ENCODE measurements at places on chromosomes 2 and 18.

- no peak for DNase-seq
Observed at GRCh38 chr2:241730671-241731293, 3.6 kb upstream of the D2HGDH start.

DNA sequence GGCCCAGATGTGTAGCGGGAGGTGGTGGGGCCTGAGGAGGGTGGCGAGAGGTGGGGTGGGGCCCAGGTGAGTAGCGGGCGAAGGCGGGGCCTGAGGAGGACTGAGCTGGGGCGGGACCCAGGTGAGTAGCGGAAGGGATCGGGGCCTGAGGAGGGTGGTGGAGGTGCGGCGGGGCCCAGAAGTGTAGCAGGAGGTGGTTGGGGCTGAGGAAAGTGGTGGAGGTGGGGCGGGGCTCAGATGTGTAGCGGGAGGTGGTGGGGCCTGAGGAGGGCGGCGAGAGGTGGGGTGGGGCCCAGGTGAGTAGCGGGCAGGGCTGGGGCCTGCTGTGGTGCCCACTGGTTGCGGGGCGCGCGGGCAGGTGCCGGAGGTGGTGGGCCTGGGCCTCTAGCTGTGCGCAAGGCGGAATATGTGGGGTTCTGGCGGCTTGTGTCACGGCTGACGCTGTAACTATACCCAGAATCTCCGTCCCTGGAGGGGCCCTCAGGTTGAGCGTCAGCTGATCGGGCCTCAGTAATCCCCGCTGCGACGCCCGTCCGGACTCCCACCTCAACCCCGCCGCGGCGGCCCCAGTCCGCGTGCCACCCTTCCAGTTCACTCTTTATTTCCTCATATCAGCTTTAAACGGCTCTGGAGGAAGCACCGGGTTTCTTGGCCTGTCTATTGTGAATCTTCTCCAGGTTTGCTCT is 866 bp upstream of the SF3B6 start:
- DNase-seq: no peak

DNA sequence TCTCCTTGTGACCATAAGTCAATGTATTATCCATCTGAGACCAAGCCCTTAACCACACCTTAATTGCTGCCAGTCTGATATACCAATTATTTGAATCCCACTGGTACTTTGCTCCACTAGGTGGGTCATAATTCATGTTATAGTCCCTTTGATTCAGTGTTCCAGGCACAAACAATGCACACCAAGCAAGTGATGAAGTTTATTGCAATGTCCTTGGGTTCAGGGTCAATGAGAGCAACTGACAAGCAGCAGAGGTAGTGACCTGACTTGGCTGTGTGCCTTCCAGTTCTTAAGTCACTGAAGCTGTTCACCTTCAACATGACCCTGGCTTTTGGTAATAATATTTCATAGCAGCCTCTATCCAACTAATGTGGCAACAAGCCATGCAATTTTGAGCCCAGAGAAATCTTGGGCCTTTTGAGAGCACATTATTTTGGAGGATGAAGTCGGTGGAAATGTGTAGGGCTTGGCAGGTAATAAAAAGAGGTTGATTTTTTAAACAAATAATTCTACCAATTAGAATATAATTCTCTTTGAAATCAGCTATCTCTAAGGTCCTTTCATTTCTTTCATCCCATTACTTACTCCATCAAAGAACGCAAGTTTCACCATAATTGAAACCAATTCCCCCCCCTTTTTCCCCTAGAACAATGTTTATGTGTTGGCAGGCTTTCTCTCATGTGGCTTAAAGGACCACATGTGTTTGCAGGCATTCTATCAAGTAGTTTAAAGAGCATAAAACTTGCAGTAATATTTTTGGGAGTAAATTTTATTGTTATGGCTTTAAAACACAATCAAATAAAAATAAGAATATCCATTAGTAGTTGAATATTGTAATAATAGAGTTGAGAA is 3.1 kb upstream of the CPO start:
- DNase-seq: no peak

- no peak for DNase-seq
Observed at GRCh38 chr2:19543663-19544383, 185.4 kb upstream of the OSR1 start.

DNA sequence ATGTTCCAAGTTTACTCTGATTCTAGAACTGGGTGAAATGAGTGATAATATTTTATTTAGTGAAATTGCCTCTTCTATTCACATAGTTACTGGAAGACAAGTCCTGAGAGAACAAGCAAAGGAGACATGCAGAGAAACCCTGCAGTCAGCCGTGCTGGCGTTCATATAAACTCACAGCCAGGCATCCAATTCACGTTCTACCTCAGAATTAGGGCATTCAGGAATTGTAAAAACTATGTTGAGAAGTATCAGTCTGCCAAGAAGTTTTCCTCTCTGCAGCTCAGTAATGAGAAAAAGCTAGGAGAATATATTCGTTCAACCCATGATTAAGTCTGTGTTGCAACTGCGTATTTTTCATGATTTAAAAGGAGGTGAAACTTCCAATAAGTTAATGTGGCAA is 156.2 kb upstream of the DSEL start:
- DNase-seq: no peak

GRCh38 chr2:219273937-219274336 is 5.2 kb upstream of the DNAJB2 start:
- no peak for DNase-seq

GRCh38 chr18:61702007-61702406 is 190.8 kb downstream of the RNF152 start:
- no peak for DNase-seq

- DNase-seq: peak; percentile 84
Observed at GRCh38 chr2:110674620-110675555, 3.0 kb downstream of the BUB1 start.

DNA sequence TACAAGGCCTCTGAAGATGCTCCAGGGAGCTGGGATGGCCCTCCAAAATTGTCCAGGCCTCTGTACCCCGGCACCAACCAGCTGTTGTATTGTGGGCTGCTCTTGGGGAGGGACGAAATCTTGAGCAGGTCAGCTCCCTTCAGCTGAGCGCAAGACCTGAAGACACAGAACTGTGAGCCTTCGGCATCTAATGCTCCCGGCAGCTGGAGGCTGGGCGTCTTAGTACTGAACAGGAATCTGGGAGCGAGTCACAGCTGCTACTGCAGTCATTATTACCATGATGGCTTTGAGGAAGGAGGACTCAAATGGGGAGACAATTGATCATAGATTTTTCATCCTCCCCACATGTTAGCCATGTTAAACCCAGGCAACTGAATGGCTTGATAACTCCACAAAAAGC is 83.0 kb upstream of the LTBP1 start:
- no peak for DNase-seq

GRCh38 chr2:28394997-28395333 is 2.3 kb downstream of the FOSL2 start:
- no peak for DNase-seq

GRCh38 chr2:136116151-136116812 is 1.7 kb downstream of the CXCR4 start:
- DNase-seq: peak; percentile 48

DNA sequence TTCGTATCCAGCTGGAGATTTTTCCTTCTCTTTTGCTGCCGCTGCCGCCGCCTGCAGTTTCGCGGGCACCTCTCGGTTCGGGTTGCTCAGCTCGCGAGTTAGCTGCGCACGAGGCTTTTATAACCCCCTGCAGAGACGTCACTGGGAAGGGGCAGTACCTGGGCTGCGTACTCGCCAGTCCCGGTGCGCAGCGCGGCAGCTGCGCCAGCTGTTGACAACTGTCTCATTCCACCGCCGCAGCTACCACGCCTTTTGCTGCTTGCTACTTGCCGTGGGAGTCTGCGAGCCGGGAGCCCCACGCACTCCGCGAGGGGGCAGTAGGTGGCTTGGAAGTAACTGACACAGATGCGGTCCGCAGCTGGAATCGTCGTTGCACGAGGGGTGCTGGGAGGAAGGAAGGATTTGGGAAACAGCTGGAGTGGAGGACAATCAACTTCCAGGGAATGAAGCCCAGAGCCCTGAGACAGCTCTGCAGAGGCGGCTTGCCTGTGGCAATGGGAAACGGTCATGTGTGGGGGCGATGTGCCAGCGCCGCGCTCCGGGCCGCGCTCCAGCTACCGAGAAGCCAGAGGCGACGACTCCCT is at the start of gene TACR1:
Gene TACR1 (minus strand): TSS at position 93 of the 584 bp plus-strand sequence. CDS start 586 bp downstream, outside the sequence.
- peak; percentile 71 for DNase-seq

- peak; percentile 72 for DNase-seq
Observed at GRCh38 chr2:121897335-121897970, 142.0 kb downstream of the TSN start.

- no peak for DNase-seq
Observed at GRCh38 chr2:111620281-111620680, 263.7 kb downstream of the ANAPC1 start.

GRCh38 chr18:7743256-7743655 is 176.1 kb downstream of the PTPRM start:
- DNase-seq: no peak

DNA sequence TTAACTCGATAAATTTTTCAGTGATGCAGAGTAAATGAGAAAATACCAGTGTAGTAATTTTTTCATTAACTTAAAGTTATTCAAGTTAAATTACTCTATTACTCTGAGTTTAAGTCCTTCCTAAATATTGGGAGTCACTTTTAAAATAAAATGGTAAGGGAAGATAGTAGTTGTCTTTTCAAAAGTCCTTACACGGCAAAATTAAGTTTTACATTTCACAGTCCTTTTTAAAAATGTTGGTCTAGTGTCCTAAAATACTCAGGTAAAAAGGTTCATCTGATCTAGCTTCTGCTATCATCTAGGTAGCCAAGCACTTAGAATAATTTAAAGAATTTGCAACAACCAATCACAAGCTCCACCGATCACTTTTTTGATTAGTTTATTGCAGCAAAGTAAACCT is 146.9 kb downstream of the MEMO1 start:
- DNase-seq: no peak

GRCh38 chr2:41377837-41378236 is 670.0 kb upstream of the PKDCC start:
- no peak for DNase-seq

DNA sequence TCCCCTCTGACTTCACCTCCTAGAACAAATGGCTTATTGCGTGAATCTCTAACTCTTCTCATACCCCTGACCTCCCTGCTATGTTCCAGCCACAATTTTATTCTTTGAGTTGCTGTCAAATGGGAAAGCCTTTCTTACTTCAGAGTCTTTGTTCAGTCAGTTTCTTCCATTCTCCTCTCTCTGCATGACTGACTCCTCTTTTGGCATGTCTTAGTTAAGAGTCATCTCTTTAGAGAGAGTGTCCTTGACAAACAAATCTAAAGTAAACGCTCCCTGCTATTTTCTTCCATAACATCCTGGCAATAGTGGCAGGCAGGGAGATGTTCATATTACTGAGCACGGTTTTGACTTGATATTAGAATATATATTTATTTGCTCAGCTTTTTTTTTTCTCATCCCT is 170.7 kb upstream of the ERBB4 start:
- DNase-seq: no peak

DNA sequence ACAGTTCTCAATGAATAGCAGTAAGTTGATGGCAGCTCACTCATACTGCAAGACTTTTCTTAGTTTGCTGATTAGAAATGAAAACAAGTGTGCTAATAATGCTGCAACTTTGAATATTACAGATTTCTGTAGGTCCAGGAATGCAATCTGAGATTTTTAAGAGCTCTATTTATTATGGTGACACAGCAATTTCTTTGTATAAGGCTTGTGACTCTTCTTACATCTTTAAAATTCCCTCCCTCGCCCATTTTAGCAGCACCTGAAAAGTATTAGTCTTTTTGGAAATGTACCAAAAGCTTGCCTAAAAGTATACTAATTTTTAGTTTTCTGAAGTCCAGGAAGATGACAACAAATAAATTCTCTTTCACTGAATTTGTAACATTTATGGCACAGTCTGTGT is 4.4 kb upstream of the HTR2B start:
- no peak for DNase-seq

DNA sequence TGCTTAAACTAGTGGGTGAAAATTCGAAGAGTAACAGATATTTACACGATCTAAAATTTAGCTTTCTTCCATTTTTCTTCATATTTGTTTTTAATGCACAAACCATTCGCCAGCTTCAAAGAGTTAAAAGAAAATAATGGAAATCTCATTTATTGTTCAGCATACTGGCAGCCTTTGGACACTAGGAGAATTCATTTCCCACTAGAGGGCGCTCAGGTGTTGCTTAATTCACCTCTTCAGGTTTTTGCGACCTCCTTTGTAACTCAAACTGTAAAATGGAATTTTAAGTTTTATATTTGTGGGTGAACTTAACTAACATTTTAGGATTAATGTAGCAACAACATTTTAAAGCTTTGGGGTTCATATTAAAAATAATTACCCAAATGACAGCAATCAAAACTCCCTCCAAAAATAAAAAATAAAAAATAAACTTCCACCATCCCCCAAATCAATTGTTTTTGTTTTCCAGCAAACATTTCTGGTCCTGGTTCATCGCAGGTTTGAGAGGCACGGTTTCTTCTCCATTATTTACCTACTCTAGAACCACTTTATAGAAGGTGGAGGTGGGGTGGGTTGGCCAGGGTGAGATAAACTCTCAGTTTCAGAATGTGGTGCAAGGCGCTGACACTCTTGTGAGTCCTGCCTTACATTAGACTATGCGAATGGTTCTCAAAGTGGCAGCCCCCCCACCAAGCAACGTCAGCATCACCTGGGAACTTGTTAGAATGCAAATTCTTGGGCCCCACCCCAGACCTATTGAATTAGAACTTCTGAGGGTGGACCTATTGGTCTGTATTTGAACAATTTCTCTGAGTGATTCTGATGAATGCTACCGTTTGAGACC is 24.7 kb upstream of the PNPT1 start:
- peak; percentile 64 for DNase-seq

DNA sequence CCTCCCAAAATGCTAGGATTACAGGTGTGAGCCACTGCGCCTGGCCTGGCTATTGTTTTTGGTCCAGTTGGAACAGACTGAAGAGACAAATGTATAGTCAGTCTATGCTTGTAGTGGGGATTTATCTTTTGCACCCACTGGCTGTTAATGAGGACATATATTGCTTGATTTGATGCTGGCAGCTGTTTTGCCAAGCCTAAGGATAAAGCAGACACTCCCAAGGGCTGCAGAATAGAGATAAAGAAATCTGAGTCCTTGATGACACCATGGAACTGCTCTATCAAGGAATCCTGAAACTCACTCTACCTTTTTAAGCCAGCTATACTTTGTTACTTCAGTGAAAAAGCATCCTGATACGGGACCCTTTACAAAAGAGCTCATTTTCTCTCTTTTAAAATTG is 43.1 kb upstream of the ENOSF1 start:
- DNase-seq: no peak

DNA sequence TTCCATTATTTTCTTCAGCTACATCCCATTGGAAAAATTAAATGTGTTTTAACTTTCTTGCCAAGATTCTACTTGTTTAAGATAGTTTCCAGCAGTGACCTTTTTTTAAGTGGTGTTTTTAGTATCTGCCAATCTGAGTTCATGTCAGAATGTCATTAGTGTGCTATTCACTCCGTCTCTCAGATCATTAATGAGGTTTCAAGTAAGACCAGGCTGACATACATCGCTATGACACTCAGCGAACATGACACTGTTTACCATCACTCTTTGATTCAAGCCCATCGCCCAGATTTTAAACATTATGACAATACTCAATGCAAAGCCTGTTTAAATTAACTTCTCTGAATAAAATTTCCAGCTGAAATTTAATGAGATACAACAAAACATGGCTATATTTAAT is 272.0 kb upstream of the KYNU start:
- DNase-seq: no peak

- DNase-seq: no peak
Observed at GRCh38 chr2:62526531-62527381, 20.8 kb upstream of the TMEM17 start.

GRCh38 chr18:42742969-42743368 is 372.5 kb downstream of the RIT2 start:
- no peak for DNase-seq
